ENCODE measurements at places on chromosomes 3 and 15.

DNA sequence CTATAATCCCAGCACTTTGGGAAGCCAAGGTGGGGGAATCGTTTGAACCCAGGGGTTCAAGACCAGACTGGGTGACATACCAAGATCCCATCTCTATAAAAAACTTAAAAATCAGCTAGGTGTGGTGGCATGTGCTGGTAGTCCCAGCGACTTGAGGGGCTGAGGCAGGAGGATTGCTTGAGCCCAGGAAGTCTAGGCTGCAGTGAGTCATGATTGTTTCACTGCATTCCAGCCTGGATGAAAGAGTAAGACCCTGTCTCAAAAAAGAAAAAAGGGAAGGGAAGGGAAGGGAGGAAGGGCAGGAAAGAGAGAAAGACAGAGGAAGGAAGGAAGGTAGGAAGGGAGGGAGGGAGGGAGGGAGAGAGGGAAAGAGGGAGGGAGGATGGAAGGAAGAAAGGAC, 133.7 kb upstream of the LRRN1 start:
- DNase-seq: no peak

- no peak for DNase-seq
These were observed 27.1 kb downstream of the SLC12A1 start for GRCh38 chr15:48233246-48233645.

GRCh38 chr3:156898296-156898880, 72.2 kb downstream of the LEKR1 start:
- DNase-seq: no peak

DNA sequence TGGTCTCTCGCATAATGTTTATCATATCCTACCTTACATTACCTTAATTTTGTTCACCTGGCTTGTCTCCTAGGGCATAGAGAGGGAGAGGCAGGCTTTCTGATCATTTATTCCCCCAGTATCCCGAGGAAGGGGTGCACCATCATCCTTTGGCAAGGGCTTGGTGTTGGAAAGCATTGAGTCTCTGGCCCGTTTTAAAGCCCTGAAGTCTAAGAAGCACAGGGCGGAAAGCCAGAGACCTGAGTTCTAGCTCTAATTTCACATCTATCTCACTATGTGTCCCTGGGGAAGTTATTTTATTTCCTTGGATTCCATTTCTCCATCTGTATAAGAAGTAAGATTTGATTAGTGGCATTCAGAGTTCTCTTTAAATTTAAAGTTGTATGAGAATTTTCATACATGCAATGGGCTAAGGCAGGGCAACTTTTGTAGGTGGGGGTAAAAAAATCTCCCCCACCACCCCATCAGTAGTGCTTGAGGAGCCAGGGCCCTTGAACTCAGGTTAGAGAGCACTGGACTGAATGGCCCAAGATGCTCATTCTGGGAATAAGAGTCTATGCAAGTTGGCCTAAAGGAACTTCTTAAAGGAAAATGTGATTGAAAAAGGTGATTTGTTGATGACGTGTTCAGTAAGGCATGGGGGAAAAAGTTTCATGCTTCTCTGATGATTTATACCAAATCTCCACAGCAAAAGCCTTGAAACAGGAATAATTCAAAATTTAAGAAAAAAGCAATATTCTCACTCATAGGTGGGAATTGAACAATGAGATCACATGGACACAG, 10.1 kb downstream of the TMC3 start:
- DNase-seq: no peak

GRCh38 chr3:128786434-128787020, 60.5 kb downstream of the RAB7A start:
- DNase-seq: no peak

GRCh38 chr3:126932188-126932931, 50.6 kb upstream of the PLXNA1 start:
- no peak for DNase-seq

DNA sequence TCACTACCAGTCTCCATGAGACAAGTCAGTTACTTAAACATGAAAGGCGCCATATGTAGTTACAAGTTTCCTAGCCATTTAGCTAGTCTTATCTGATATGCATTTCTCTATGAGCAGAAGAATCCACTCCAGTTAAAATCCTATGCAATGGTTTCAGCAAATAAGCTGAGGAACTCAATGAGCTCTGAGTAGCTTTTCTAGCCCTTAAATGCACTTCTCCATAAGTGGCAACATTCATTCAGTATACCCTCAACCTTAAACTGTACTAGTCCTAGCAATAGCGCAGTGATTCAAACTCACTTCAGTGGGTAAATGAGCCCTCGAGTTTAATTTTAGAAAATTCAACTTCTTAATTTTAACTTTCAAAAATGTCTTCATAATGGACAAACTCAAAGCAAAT, 7.7 kb downstream of the COMMD2 start:
- DNase-seq: no peak

GRCh38 chr3:139639662-139640061, 38.1 kb downstream of the NMNAT3 start:
- DNase-seq: no peak

- DNase-seq: no peak
These were observed 648 bp downstream of the AMIGO3 start for GRCh38 chr3:49718858-49719213.

DNA sequence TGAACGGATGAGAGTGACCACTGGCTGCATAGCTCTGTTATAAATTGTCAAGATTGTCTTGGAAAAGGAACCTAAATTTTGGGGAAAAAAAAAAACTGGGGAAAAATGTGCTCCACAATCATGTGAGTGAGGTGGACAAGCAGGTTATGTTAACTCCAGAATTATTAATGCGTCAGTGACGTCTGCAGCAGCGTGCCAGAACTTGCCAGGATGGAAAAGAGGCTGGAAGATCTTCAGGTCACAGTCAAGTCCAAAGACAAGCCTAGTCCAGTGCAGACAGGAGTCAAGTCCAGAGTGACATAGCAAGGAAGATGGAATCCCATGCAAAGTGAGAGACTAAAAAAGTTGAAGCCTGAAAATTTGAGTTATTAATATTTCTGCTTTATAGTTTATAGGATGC, 140.6 kb downstream of the RYR3 start:
- no peak for DNase-seq

DNA sequence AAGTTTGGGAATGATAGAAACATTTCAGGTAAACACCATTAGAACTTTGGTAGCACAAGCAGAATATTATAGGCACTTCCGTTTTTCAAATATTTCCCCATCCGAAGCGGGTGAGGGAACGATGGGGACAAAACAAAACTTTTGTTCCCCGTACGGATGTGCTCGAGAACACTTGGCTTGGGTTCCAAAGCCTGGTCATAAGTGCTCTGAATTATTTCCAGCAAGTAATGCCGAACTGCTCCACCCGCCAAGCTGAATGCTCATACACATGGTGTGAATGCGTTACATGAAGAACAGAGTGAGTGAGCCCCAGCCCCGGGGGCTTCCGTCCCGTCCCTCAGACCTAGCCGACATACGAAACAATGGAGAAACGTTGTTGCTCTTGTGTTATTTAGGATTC, 438.2 kb upstream of the ARRDC4 start:
- DNase-seq: no peak

DNA sequence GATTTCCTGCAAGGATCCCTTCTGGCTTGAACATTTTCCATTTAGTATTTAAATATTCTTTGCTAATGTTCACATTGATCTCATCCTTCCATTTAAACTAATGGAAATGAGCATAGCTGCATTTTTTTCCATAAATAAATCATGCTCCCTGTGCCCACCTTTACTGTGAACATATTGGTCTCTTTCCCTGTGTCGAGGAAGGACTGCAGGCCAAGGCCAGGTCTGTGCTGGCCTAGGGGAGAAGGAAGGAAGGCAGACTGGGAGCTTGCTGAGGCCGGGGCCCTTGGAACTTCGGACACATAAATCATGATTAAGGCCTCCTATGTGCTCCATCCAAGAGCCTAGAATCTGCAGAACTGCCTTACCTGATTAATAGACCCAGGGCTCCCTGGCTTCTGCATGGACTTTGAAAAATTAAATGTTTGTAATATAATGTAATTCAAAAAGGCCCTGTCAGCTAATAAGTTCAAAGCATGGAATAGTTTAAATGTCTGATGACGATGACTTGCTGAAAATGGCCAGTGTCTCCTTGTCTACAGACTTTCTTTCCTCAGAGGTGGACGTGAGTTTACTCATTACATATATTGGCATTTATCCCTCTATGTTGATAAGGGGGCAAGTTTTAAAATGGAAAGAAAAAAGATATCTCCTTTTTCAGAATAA, 175.9 kb downstream of the FEZF2 start:
- DNase-seq: no peak

DNA sequence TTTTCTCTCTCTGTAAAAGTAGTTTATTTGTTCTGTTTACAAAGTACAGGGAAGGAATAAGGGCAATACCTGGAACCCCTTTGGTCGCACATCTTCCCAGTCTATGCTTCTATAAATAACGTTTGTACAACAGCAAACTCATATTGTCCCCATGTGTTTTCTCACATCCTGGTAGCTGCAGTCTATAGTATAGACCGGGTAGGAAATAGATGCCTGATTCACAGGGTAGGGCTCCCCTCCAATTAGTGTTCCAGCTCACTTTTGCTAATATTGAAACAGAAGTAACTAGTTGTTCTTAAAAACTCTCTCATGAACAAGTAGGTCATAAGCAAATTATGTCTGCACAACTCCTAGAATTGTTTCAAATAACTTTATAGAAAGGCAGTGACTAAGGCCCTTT, 17.7 kb downstream of the ATG7 start:
- DNase-seq: no peak

GRCh38 chr3:7160689-7161088, 299.8 kb downstream of the GRM7 start:
- no peak for DNase-seq

DNA sequence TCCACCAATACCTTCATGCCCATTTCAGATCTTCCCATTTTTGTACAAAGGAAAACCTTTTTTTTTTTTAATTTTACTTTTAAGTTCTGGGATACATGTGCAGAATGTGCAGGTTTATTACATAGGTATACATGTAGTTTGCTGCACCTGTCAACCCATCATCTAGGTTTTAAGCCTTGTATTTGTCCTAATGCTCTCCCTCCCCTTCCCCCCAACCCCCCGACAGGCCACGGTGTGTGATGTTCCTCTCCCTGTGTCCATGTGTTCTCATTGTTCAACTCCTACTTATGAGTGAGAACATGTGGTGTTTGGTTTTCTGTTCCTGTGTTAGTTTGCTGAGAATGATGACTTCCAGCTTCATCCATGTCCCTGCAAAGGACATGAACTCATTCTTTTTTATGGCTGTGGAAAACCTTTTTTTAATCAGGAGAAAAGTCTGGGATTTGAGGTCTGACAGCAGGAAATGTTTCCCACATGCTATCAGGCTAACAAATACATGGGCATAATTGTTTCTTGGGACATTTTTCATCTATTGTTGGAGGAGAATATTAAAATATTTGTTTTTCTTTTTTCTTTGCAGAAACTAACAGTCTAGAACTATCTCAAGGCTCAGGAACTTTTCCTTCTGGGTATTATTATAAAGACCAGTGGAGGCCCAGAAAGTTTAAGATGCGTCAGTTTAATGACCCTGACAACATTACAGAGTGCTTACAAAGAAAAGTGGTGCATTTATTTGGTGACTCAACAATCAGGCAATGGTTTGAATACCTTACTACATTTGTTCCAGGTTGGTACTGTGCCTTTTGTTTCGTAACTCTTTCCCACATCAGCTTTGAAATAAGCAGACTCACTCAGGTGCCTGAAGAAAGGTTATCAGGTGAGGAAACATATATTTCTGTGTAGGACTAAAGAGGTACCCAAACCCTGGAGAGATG, 32.8 kb upstream of the NFKBIZ start:
- DNase-seq: no peak

- DNase-seq: no peak
These were observed 466.2 kb downstream of the EPHB1 start for GRCh38 chr3:135261214-135261775.

DNA sequence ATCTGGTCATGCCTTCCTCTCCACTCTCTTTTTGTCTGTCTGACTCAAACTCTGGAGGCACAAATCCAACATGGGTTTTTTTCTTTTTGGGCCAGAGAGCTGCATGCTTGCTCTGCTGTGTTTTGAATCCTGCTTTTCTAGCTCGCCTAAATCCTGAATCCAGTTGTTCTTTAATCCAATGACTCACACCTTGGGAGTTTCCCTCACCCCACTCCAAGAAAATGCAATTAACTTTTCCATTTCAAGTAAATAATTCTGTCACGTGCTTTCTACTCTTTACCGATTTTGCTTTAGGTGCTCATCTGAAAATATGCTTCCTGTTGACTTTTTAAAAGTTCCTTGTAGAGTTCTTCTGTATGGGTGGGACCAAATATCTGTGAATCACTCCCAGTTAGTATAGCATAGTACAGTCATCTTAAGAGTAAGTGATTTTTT, 47.6 kb downstream of the SLMAP start:
- no peak for DNase-seq

DNA sequence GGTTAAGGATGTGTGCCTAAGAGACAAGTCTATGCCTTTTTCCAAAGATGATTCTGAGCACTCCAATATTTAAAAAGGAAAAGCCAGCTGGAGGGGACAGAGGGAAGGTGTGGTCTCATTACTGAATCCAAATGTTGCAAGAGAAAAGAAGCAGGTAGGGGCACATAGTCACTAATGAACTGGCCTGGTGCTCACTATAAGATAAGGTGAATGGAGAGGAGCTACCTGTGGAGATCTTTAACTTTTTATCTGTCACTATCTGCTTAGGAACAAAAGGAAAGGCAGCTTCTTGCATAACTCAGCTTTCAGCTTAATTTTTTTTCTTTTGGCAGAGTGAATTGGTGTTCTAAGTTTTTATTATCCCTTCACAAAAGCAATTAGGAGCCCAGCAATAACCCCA, 69.1 kb downstream of the RPN1 start:
- DNase-seq: no peak

- no peak for DNase-seq
These were observed 50.1 kb downstream of the PCSK6 start for GRCh38 chr15:101439285-101439919.

DNA sequence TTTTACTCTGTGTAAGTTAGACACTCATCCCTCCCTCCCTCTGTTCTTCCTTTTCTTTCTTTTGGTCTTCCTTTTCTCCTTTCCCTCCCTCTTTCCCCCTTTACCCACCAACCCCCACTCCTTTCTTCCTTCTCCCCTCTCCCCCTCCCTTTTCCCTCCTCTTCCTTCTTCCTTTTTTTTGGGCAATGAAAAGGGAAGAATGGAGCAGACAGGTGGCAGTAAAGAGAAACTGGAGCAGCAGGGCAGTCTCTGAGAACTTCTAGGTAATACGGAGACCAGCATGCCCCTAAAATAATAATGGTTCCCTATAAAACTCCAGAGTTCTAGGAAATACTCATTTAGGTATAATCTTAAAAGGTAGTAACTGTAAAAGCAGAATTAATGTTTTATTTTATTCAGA, 11.4 kb upstream of the GPR171 start:
- no peak for DNase-seq

DNA sequence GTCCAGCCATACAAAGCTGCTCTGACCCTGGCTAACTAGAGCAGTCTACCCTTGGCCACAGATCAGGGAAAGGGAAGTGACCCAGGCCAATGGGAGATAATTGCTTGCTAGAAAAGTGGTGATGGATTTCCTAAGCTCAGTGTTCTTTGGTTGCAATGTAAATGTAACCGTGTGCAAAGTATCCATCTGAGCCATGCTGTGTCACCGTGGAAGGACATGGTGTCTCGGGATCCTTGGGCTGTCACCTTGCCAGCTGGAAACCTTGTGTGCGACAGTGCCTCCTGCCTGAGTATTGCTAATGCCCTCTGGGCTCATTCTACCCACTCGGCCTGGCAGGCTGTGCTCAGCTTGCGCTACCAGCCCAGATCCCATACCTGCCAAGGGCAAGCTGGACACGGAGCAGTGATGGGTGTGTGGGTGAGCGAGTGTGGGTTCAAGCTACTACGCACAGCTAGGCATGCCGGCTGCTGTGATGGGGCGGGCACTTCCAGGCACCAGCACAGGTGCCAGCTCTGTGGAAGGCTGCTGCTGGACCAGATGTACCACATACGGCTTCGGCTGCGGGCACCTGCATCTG, 10.7 kb upstream of the SIAH2 start:
- no peak for DNase-seq
